B cell (primary cell): ENCODE measurements at places on chromosomes 2 and 18. TPM values are rescaled to one million over a fixed set of nuclear protein-coding genes. Genes with fewer than 3 reads are reported as not detected.

- H3K4me1 ChIP-seq, result no peaks in the 10 kb centered on the region
- no peaks in the 10 kb centered on the region for H3K27me3 ChIP-seq
- no peak overlapping the region for H3K4me3 ChIP-seq
Measured at GRCh38 chr2:240167588-240167880, 27.1 kb upstream of the OTOS start.

Gene SIX3
- not detected in 2 replicates for total RNA-seq

Gene FEV
- total RNA-seq, result not detected in 2 replicates

DNA sequence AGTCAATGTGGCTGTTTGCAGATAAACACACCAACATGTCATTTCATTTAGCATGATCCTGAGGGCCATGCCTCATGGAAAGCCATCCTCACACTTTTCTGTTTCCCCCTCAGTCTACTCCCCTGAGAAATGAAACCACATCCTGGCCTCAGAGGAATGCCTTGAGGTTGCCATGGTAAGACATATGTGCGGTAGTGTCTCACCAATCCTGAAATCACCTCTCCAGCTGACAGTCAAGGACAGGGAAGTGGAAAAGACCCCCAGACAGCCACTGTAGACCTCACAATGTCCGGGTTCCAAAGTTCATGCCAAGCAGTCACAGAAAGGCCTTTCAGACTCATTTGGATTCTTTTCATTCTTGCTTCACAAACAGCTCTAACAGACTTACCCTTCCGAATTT, 175.2 kb upstream of the PKDCC start:
- H3K27me3 ChIP-seq, result no peaks in the 10 kb centered on the region
- no peaks in the 10 kb centered on the region for H3K36me3 ChIP-seq
- H3K4me3 ChIP-seq, result no peak overlapping the region
- H3K4me1 ChIP-seq, result no peaks in the 10 kb centered on the region

Gene BCL11A
- 373 and 383 TPM in 2 replicates for total RNA-seq
